ENCODE measurements at places on chromosomes 7 and 10.

GRCh38 chr7:157537056-157537455 is 200.3 kb downstream of the DNAJB6 start:
- DNase-seq = no peak

GRCh38 chr10:95451568-95452524 is 109.3 kb downstream of the SORBS1 start:
- no peak for DNase-seq

DNA sequence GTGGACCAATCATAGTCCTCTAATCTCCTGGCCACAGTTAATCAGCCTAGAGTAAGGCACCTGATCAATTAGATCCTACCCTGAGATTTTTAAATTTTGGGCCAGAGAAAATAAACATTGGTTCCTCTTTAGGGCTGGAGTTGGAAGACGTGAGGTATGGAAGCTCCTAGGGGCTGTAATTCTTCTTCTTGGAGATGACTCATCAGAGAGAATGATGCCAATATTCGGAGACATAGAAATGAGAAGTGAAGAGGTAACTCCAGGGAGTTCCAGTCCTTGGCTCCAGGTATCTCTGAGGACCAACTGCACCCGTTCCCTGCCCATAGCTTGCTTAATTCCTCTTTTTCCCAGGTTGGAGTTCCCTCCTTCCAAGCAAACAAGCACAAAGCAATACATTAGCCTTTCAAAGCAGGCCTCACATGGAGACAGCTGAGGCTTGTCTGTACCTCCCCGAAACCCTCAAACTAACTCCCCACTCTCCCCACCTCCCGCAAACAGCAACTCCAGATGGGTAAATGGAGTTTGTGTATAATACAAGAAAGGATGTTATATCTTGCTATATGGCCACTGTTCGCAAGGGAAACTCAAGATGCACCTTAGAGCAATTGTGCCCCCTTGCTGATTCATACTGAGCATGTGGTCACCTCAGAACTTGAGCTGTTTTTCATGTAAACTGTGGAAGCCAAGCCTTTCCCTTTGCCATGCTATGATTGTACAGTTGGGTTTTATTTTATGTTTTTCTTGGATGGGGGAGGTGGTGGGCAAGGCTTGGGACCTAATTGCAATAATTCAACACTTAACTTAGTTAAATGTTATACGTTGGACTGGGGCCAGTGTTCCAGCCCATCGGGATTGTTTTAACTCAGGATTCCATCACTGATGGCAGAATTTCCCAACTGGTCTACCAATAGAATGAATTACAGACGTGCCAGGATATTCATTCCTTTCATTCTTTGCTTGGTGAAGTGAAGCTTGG is 29.3 kb downstream of the PIK3AP1 start:
- no peak for DNase-seq

DNA sequence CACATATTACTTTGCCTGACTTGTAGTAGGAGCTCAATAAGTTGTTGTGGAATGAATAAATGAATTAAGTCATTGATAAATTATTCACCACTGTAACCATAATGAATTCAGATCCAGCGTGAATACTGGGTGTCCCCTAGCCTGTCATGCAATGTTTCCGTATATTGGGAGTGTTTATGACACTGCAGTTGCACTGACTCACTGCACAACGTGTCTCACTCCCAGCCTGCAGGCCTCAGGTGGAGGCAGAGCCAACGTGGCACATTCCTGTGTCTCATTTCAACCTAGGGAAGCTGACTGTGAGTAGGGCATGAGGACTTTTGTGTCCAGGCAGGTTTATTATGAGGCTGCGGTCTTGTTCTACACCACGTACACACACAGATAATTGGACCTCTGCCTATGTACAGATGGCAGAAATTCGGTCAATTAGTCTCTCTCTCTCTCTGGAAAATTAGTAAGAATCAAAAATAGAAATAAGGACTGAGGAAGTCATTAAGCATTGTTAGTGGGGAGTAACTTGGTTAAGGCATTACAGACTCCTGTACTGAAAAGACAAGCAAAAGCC is 299.1 kb upstream of the IGFBP3 start:
- DNase-seq = no peak

DNA sequence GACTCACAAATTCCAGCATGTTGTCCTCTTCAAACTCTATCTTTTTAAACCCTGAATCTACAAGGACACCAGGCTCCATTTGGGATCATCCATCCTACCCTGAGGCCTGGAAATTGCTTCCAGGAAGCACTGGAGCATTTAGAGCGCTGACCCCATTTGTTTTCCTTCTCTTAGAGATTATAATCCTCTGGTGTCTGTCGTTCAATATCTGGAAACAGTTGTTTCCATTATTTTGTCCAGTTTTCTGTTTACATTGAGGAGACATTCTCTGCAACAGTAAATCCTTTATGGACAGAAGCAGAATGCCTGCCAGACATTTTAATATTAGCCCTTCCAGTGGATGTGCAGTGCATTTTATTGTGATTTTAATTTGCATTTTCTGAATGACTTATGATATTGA is 119.4 kb upstream of the MEOX2 start:
- DNase-seq = no peak

- no peak for DNase-seq
These were observed 62.2 kb downstream of the SAMD9 start for GRCh38 chr7:93055543-93056107.

GRCh38 chr10:12884851-12885250 is 116.7 kb downstream of the CCDC3 start:
- DNase-seq = no peak

DNA sequence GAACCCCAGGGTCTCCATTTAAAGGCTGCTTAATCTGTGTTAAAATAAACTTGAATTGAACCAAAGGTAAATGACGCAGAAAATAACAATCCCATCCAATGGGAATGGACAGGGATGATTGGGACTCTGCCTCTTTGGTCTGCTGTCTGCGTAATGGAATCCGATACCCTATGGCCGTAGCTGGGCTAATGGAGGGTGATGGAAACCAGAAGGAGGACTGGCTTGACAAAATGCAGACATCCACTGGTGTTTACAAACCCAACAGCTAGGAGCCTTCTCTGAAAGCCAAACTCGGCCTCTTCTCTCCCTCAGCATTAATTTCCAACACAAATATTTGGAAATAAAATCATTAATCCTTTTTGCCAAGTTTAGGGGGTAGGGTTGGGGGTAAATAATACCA is 162.2 kb upstream of the CHST15 start:
- no peak for DNase-seq

DNA sequence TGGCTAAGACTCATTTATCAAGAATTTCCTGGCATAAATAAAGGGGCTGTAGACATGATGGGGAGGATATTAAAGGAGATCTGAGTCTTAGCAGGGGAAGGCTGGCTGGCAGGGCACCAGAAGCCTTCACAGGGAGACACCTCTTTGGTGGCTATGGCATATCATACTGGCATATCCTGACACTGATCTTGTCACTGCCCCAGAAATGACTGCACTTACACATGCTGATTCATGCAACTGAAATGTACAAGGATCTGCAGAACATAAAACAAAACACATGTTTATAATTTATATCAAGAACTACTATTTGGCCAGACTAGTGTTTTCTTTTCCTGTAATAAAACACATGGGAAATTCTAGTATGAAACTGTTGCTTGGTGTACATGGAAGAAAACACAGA is 5.5 kb upstream of the LIPN start:
- DNase-seq = no peak

- no peak for DNase-seq
These were observed 45.4 kb downstream of the CHST3 start for GRCh38 chr10:72009425-72010081.

- no peak for DNase-seq
These were observed 81.6 kb upstream of the LRRC4 start for GRCh38 chr7:128112781-128113221.

DNA sequence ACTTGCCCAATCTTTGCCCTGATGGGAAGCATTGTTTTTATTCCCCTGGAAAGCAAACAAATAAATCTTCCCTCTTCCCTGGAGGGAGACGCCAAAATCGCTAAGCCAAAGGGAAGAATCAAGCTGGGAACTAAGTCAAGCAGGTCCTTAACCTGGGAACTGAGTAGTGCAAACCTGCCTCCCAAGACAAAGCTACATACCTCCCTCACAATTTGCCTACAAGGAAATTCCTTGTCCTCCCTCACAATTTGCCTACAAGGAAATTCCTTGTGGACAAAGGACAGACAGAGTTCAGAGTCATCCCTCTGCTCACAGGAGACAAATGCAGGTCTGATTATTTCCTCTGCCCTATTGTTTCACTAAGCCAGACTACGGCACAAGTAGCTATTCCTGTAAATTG is 50.5 kb downstream of the SPOCK2 start:
- DNase-seq = no peak

- no peak for DNase-seq
These were observed 21.1 kb upstream of the SAR1A start for GRCh38 chr10:70191161-70191971.

- no peak for DNase-seq
These were observed 253.6 kb downstream of the GRID1 start for GRCh38 chr10:86113044-86113443.

- DNase-seq = no peak
These were observed 112.7 kb upstream of the AMPH start for GRCh38 chr7:38743899-38744298.
